Right cardiac atrium (tissue), 5 donors: ENCODE measurements at places on chromosomes 5 and 9. TPM values are rescaled to one million over a fixed set of nuclear protein-coding genes. Genes with fewer than 3 reads are reported as not detected.
A peak's percentile ranks its signal among the peaks of the same experiment; 100 is the strongest.

- no peak for DNase-seq
Measured at GRCh38 chr5:11007269-11007870, 246.3 kb upstream of the DAP start.

The SH3TC2 gene
- polyA plus RNA-seq: 4.9 TPM

- DNase-seq: no peak
Measured at GRCh38 chr5:51678330-51678729, 295.1 kb downstream of the ISL1 start.

DNA sequence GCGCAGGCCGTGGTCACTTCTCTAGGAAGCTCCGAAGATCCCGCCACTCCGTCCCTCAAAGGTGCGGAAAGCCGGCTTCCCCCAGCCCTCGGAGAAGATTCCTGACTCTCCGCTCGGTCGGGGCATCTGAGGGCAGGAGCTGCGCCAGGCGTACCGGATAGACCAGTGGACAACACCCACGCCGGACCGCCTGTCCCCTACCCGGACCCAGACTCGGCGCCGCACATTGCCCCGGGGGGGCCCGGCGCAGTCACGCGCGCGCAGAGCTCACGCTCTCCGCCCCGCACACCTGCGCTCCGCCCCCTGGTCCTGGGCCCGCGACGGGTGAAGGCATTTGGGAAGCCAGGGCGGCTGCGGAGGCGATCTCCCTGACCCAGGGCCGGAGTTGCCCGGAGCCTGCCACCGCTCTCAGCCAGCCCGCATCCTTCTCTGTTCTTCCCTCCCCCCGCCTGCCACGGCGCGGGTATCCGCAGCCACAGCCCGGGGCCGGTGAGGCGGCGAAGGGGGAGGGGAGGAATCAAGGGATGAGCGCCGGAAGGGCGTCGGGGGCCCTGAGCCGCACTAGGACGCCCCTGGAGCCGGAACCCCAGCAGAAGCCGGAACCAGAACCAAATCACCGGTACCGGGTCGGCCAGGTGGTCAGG, 448 bp downstream of the RELL2 start:
- peak; percentile 81 for DNase-seq

- peak; percentile 75 for DNase-seq
Measured at GRCh38 chr9:134734270-134734669, 92.7 kb downstream of the COL5A1 start.

The TRIP13 gene
- 0.27 TPM for polyA plus RNA-seq

GRCh38 chr5:172648755-172649154, 7.7 kb downstream of the NEURL1B start:
- DNase-seq: no peak

DNA sequence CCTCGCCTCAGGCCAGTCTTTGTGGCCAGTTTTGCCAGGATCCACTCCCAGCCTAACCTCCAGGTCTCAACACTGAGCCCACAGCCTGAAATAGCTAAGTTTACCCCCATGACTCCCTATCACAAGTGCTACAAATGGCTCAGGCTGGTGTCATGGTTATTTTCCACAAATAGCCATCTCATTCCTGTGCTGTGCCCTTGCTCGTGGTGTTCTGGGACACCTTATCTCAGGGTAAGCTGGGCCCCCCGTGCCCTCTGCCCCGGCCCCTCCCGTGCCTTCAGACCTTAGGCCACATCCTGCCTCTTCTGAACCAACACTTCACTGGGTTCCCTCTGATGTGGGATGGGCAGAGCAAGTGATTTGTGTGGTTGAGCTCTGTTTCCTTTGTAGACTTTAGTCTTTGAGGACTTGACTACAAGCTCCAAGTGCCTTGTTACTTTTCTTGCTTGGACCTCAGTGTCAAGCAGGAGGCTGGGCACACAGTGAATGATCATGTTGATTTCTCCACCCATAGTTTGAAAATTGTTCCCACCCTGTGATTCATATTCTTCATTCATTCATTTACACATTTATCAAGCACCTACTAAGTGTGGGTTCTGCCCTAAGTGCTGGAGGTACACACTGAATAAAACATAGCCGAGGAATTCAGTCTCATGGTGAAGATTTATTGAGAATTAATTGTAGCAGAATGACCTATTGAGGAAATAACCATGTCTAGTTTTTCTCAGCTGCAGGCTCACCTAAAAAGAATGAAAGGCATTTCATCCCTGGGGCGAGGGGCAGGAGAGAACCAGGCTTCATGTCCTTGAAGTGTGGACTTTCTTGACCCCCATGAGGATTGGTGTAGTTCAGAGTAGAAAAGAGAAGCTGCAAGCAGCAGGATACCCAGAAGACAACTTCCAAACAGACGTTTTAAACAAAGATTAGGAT, 84.5 kb upstream of the CTNNA1 start:
- DNase-seq: peak; percentile 81

DNA sequence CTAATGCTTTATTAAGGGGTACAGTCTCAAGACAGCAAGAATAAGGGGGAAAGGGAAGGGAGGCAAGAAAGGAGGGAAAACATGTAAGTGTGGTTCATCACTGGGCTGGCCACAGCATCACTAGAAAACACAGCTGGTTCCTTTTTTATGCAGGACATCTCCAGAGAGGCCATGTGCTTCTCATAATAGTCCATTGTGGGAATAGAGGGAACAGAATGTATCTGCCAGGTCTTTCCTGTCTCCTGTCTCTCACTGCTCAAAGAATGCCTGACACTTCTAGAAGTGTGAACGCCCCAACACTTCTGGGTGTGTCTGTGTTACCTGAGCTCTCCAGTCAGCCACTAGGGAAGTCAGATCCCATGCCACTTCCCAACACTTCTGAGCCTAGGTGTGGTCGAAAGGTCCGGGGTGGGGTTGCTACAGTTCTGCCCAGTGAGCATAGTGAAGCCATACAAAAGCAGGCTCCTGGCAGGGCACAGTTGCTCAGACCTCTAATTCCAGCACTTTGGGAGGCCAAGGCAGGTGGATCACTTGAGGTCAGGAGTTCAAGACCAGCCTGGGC, 255.6 kb upstream of the SLC30A5 start:
- DNase-seq: no peak

The CRHBP gene
- polyA plus RNA-seq: 4.5 TPM

The HSPA9 gene
- polyA plus RNA-seq: 170 TPM

The GPRIN1 gene
- 0.23 TPM for polyA plus RNA-seq

- DNase-seq: no peak
Measured at GRCh38 chr9:108691614-108692013, 164.2 kb downstream of the ACTL7B start.

DNA sequence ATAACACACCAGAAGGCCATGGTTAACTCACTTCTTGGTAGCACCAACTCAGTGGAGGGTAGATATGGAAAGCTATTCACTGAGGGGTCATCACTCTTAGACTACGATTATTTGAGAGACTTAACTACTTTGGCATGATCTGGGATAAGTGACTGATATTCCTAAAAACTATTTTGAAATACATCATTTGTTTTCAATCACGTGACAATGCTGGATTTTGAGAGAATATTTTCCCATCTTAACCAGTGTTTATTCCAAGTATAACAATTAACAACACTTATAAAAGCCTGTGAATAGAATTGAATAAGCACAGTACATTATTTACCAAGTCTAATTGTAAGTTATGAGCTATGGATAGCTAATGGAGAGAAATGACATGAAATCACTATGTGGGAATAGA, 22.4 kb upstream of the CYLC2 start:
- no peak for DNase-seq

DNA sequence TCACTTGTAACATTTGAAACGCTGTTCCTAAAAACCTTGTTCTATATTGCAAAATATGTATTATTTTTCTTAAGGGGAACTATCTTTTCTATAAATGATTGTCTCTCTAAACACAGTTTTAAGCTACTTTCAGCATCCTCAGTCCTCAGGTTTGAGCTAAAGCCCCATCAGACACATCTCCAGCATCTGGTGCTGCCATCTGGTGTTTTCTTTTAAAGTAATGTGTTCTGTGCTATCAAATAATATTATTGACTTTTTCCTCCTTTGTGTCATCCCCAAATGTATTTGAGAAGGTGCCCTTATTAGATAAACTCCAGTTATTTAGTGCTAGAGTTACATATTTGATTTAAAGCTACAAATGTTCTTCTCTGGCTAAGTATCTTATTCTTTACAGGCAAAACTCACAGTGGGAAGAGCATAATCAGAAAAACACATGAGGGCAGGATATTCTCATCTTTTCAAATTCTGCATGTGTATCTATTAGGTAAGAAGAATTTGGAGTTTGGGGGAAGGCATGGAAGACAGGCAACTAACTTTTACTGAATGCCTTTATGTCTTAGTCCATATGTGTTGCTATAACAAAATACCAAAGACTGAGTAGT, 27.5 kb downstream of the ZNF474 start:
- no peak for DNase-seq

The KIF4B gene
- not detected for polyA plus RNA-seq

The PTAR1 gene
- 7.4 TPM for polyA plus RNA-seq

- DNase-seq: no peak
Measured at GRCh38 chr5:16883806-16884205, 52.3 kb downstream of the MYO10 start.

The TAS2R1 gene
- not detected for polyA plus RNA-seq

- DNase-seq: no peak
Measured at GRCh38 chr5:155389498-155389897, 375.9 kb downstream of the KIF4B start.

The PTBP3 gene
- 4.4 TPM for polyA plus RNA-seq

DNA sequence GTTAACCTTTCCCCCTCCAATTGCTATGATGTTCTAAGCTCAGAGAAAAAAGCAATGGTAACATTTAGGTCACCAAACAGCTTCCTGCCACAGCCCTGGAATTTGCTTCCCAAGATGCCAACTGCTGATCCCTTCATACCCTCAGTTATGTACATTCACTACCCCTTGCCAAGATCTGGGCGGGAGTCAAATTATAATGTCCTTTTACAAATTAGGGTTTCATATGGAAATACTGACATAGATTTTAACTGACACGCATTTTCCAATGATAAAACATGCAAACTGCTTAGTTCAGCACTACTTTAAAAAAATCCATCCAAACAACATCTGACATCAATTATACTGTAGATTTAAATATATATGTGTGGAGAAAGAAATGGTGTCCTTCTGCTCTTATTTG, 5.0 kb downstream of the LOX start:
- DNase-seq: no peak

- DNase-seq: no peak
Measured at GRCh38 chr5:14123551-14123950, 19.6 kb upstream of the TRIO start.

The CHSY3 gene
- polyA plus RNA-seq: 0.68 TPM

- DNase-seq: peak; percentile 35
Measured at GRCh38 chr5:52799358-52799982, 11.8 kb downstream of the ITGA1 start.

- DNase-seq: no peak
Measured at GRCh38 chr5:67549296-67549618, 352.7 kb upstream of the CD180 start.

The HAVCR2 gene
- 1.8 TPM for polyA plus RNA-seq

The NOP16 gene
- polyA plus RNA-seq: 28.8 TPM

DNA sequence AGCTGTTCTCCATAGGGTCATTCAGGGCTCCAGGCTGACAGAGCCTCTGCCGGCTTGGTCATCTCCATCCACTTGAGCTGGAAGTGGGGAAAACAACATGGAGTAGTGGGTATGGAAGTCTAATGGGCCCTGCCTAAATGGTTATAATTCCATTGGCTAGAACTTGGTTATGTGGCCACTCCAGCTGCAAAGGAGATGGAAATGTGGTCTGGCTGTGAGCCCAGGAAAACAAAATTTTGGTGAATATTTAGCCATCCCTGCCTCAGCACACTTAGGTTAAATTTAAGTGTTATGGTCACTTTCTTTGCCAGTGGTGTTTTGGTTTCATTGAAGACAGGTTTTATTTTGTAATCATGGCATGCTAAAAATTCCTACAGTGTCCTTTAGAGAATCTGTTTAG, 112.3 kb downstream of the SMARCA2 start:
- DNase-seq: no peak

The ZFP2 gene
- 0.86 TPM for polyA plus RNA-seq

DNA sequence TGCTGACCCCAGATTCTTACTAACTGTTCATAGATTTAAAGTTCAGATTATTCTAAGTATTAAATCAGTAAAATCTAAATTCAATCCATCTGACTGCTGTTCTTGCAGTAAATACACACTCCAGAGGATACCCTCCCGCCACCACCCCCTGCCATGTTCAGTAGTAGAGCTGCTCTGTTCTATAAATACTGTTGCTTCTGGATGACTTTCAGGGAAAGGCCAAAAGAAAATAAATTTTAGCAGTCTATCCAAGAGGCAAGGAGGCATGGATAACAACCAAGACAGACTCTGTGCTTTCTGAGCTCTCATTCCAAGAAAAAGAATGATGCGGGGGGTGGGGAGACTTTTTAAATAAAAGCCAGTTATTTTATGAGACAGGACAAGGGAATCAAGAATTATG, 115.1 kb downstream of the ADAMTS6 start:
- no peak for DNase-seq

- DNase-seq: no peak
Measured at GRCh38 chr5:50889790-50890189, 223.4 kb downstream of the PARP8 start.

The IRX4 gene
- not detected for polyA plus RNA-seq

DNA sequence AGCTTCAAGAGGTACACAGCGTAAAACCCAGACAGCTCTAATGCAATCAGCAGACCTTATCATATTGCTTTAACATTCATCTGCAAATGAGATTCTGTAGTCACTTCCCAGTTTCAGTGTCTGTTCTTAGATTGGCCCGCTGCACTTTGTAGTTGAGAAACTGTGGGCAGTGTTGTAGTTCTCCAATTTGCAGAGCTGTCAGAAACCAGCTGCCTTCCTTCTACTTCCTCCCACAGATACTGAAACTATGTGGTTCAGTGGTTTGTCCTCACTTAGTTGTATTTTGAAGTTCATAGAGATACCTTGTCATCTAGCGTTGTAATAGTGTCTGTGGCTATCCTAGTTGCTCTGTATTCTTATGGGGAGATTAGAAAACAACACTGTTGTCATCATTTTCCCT, 39.6 kb upstream of the TRIM36 start:
- DNase-seq: no peak

GRCh38 chr9:84300271-84300670, 40.3 kb downstream of the SLC28A3 start:
- no peak for DNase-seq

The LMBRD2 gene
- polyA plus RNA-seq: 4.2 TPM

The LCN10 gene
- polyA plus RNA-seq: 14.7 TPM

The UBAP1 gene
- 31.2 TPM for polyA plus RNA-seq

DNA sequence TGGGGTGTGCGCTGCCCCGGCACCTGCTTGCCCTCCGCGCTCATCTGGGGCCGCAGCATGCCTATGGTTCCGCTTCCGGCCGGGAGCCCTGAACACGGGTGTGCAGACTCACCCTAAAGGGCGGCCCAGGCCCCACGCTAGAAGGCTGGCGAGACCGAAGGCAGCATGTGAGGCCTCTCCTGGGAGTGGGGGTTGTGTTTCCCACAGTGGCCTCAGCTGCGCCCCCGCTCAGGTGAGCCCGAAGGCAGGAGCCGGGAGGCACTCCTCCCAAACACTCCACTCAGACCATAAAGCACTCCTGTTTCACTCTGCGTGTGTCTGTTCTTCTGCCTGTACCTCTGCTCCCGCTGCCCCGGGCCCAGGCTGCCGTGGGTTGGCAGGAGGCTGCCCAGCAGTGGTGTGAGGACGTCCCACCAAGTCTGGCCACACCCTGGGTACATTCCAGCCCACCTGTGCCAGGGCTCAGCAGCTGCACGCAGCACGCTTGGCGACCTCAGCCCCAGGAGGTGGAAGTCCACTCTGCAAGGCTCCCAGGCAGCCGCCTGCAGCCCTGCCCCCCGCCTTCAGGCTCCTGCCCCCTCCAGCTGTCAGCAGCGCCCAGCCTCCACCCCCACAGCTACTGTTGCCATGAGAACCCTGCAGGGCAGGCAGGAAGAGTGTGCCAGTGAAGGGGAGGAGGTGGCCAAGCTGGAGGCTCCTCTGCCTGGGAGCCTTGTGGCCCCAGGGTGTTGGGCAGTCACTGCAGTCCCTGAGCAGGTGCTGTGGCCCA, 1.2 kb upstream of the AJM1 start:
- DNase-seq: no peak

The IFNA21 gene
- not detected for polyA plus RNA-seq

The HRCT1 gene
- 3.3 TPM for polyA plus RNA-seq
